ENCODE measurements at places on chromosomes 7 and 10.

GRCh38 chr10:131795761-131796160 is 105.0 kb upstream of the PPP2R2D start:
- DNase-seq = no peak

DNA sequence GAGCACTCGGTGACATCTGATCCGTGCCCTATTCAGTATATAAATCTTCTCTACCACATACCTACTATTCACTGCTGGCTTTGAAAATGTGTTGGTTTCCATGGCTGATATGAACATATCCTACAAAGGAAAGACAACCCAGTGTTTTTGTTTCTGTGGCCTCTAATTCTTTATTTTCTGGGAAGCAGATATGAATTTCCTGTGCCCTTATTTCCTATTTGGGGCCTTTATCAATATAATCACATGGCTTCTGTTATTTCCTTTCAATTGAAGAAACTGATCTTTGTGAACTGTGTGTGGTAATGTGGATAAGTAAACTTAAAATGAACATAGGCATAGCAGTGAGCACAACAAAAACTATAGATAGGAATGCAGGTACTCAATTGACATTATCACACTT is 10.6 kb downstream of the CCNJ start:
- no peak for DNase-seq

DNA sequence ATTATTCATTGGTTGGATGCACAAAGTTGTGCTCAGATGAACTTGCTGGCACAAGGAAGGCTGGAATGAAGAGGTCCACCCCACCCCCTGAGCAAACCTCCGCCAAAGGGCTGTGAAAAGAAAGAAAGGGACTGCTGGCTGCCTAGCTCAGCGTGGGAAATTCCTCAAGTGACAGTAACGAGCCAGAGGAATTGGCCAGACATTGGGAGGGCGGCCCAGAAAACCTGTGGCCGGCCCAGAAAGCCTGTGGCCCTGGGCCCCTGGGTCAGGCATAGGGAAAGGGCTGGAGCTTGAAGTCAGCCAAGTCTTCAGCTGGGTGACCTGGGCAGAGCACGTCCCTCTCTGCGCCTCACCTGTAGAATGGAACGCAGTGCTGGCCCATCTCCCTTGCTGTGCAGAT is 30.6 kb upstream of the CTBP2 start:
- no peak for DNase-seq

DNA sequence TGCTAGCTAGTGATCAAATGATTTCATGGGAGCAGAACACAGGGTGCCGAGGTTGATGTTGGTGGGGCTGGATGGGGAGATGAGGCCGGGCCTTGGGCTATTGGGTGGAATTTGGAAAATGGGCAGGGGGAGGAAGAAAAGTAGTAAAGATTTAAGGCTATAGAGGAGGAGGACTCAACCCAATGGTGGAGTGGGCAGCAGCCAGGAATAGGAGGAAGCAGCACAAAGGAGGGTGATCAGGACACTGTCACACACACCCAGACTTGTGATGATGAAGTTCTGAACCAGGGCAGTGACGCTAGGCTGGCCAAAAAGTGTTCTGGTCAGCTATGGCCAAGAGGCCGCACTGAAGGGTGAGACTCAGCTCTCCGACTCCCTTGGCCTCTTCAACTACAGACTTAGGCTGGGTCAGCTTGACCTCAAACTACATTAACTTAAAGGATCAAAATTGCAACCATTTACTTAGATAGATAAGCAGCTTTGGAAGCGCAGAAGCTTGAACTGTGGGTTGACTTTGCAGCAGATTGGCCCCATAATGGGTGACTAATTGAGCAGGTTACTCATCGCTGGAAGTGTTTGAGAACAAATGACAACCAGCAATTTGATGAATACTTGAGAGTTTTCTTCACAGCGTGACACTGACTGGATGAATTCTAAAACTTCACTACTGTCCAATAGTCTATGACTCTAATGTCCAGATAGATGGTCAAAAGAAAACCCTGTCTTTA is 29.4 kb upstream of the GPR26 start:
- DNase-seq = peak; percentile 5

GRCh38 chr7:27510541-27510940 is 152.1 kb downstream of the HIBADH start:
- no peak for DNase-seq

DNA sequence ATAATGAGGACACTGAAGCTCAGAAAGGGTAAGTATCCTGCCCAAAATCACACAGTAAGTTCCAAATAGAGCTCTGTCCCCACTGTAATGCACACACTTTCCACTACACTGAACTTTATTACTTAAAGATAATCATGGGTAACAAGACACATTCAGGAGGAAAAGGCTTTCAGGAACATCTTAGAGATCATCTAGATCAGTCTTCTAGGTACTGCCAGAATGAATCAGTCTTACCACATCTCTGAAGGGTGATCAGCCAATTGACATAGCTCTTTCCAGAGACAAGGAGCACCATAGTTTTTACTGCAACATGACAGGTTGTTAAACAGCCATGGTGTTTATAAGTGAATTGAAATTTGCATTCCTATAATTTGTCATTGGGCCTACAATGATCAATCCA is 5.4 kb upstream of the HERPUD2 start:
- DNase-seq = no peak

GRCh38 chr7:151315038-151315655 is 26.5 kb upstream of the NUB1 start:
- DNase-seq = peak; percentile 68

DNA sequence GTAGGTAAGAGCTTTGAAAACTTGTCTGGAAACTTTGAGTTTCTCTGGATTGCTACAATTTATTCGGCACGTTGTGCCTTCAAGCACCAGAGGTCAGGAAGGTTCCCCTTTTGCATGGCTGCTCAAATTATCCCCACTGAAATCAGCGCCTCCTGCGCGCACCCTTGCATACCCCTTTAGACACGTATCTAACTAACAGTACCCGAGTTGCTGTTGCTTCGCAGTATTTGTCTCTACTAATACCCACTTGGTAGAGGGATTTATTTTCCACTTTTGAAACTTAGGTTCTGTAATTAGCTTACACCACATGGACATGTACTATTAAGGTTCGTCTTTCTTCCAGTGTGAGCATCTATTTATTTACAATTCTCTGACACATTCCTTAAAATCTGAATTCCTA is 1.6 kb downstream of the MEOX2 start:
- DNase-seq = peak; percentile 40

Measured in fibroblast of mammary gland (primary cell).